Eye (tissue), 1 donor: ENCODE measurements at places on chromosomes 12 and 14.
A peak's percentile ranks its signal among the peaks of the same experiment; 100 is the strongest.

- no peak for DNase-seq
Measured at GRCh38 chr12:59194794-59195193, 274.5 kb upstream of the LRIG3 start.

DNA sequence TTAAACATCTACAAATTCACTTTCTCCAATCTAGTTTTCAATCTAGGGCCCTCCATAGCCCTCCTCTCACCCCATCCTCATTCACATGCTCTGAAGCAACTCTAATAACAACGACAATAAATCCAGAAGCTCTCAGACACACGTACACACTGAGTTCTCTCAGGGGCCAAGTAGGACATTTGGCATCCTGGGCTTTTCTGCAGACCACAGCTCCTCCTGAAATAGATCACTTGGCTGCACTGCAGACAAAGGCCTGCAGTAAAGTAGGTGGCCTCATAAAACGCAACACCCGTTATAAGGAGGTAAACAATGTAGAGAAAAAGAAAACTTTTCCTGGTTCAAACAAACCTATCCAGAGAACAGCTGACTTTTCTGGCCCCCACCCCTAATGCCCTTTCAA, 111.2 kb downstream of the TMTC1 start:
- DNase-seq: no peak

- DNase-seq: peak; percentile 71
Measured at GRCh38 chr12:75900226-75900625, 131.3 kb downstream of the PHLDA1 start.

DNA sequence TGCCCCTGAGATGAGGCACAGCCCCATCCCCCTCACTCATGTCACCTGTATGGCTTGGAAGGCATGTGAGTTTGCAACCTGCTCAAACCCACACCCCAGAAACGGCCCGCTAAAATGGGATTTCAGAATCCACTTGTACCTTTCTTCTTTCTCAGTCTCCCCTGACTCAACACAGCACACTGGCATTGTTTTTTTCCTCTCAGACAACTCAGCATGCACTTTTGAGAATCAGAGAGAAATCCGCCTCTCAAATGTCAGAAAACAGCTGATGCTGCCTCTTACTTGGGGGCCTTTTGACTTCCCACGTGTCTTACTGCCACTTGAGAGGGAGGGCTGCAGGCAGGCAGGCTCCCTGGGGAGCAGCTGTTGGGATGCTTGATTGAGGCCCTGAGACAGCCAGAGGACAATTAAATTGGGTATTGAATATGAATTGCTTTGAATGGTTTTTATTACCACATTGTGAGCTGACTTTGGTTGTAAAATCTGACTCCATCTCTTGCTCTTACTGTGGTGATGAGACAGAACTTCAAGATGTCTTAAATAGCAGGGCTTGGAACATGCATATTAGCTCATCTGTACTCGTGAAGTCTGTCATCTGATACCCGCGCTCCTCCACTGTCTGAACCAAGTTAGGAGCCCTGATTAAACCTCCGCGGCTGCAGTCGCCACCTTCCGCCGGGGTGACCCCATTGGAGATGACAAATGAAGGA, 96.6 kb downstream of the APAF1 start:
- DNase-seq: peak; percentile 47

GRCh38 chr12:132622437-132623071, 4.0 kb downstream of the P2RX2 start:
- DNase-seq: peak; percentile 44

DNA sequence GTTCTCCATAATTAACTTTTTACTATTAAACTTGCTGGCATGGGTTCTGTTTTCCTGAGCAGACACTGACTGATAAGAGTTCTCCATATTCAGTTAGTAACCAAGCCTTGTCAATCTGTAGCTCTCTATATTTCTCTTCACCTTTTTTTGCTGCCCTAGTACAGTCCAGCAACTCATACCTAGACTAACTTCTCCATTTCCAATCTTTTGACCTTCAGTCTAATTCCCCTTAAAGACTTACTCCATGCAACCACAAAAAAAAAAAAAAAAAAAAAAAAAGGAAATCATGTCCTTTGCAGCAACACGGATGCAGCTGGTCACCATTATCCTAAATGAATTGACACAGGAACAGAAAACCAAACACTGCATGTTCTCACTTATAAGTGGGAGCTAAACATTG, 125.7 kb upstream of the KRAS start:
- DNase-seq: no peak

DNA sequence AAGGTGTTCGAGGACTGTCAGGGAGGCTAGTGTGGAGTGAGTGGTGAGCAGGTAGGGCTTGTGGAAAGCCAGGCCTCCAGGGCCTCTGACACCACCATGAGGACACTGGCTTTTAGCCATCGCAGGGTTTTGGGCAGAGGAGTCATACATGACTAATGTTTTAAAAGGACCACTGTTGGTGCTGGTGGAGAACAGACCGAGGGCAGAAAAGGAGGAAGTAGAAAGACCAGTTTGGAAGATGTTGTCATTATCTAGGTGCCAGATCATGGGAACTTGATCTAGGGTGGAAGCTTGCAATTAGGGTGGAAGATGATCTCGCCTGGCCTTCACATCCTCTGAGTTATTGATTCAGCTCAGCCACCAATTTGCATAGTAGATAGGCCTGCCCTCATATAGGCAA, 144.2 kb downstream of the C12orf75 start:
- DNase-seq: no peak

DNA sequence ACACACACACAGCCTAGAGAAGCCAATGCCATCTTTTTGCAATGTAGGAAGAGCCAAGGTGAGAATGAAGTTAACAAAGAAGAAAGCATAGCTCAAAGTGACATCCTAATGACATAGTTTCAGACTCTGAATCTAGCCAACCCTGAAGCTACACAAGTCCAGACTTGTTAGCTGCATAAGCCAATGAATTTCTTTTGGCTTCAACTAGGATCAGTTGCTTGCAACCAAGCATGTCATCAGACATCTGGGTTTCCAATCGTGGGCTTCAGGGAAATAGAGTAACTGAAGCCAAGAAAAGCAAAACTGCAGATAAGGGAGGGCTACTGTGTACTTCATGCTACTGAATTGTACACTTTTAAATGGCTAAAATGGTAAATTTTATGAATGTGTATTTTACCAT, 4.4 kb upstream of the GPHN start:
- no peak for DNase-seq

DNA sequence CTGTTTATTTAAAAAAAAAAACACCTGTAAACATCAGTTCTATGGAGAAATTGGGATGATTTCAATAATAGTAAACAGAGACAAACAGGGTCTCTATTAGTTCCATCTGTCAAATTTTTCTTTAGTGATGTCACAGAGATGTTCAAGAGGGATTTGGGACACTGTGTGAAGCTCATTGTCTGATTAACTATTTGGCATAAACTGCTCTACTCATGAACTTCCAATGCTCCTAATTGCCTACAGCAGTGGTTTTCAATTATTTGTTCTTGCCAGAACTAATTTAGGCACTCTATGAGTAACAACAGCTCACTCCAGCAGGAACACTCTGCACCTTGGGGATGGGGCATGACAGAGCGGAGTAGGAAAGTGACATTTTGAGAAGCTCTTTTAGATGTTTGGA, 250.1 kb upstream of the PRKD1 start:
- DNase-seq: no peak

DNA sequence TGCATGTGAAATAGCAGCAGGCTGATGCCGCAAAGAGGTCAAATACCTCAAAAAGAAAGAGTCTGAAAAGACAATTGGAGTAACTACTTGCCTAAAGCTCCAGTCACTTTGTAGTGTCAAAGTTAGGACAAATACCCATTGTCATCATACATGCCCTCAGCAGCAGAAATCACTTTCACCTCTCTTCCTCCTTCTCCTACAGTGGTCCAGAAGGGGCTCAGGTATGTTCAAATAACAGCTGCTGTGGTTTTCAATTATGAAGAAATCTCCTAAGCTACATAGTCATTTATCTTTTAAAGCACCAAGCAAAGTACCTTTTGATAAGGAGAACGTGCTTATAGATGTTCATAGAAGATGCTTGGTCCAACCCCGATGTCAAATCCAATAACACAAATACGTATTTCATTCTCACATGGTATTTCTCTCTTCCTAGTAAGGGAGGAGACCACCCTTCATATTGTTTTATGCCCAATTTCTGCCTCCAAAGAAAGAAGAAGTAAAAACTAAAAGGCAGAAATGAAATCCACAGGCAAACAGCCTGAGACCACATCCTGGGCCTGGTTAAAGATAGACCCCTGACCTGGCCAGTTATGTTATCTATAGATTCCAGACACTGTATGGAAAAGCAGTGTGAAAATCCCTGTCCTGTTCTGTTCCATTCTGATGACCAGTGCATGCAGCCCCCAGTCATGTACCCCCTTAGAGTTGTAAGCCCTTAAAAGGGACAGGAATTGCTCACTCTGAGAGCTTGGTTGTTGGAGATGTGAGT, 23.7 kb downstream of the GYS2 start:
- no peak for DNase-seq

DNA sequence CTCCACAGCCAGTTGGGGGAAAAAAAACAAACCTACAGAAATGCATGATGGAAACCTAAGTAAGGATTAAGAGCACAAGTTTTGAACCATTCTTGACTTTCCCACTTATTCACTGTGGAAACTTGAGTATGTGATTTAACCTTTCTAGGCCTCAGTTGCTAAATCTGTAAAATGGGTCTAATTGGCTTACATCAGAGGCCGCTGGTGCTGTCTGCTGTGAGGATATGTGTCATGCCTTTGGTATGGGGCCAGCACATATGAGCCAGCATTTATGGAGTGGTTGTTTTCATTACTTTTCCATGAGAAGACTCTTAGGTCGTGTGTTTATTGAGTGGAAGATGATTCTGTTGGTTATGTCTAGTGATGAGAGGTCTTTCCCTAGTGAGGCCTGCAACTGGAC, 102.4 kb downstream of the ESR2 start:
- peak; percentile 4 for DNase-seq

- peak; percentile 33 for DNase-seq
Measured at GRCh38 chr12:267581-268482, 5.2 kb upstream of the SLC6A13 start.

DNA sequence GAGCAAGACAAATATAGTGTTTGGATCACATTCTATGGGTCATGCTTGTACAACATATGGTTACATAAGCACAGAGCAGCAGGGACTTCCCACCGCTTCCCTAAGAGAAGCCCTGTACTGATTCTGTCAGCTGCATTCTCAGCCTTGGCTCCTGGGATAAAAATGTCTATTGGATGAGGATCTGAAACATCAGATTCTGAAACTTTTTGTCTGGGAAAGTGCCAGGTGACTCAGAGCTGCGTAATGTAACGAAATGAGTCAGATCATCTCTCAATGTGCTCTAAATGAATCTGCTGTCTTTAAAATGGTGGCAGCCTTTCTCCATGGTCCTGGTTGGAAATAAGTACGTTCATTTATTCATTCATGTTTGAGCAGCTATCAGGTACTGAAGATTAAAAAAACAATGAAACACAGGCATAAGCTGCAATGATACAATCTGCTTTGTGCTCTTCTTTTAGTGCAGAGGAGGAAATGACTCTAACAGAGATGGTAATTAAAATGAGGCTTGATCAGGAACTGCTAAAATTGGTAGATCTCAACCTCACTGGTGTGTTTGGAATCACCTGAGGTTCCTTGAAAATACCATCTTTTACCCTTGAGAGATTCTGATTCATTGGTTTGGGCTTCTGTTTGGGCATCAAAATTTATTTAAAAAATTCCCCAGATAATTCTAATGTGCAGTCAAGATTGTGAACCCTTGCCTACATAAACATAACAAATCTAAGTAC, 99.1 kb upstream of the NAP1L1 start:
- DNase-seq: peak; percentile 35

DNA sequence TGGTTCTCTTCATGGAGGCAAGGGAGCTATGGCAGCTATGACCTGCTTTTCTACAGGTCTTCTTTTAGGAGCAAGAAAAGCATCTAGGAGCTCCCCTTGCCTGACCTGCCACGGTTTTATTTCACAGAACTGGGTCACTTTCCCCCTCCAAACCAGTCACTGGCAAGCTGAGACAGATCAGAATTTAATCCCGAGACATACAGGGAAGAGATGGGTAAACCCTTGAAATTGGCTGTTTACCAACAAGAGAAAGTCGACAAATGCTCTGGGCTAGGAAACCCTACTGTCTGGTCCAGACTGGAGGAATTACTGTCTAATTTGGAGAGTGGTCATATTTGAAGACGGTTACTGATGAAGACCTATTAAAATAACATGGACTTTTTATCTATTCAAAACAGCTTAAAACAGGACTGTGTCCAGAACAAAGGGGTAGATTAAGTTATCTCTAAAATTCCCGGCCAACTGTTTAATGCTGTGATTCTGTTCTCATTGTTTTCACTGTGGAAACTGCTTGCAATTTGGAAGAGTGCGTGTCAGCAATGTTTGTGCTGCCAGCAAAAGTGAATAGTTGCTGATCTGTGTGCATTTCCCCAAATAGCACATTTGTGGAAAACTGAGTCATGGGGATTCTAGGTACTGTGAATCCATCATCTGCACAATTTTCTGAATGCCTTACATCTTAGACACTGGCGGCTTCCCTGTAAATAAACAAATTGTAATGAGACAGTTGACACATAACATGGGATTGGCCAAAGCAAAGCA, 73.4 kb upstream of the EEA1 start:
- peak; percentile 43 for DNase-seq

DNA sequence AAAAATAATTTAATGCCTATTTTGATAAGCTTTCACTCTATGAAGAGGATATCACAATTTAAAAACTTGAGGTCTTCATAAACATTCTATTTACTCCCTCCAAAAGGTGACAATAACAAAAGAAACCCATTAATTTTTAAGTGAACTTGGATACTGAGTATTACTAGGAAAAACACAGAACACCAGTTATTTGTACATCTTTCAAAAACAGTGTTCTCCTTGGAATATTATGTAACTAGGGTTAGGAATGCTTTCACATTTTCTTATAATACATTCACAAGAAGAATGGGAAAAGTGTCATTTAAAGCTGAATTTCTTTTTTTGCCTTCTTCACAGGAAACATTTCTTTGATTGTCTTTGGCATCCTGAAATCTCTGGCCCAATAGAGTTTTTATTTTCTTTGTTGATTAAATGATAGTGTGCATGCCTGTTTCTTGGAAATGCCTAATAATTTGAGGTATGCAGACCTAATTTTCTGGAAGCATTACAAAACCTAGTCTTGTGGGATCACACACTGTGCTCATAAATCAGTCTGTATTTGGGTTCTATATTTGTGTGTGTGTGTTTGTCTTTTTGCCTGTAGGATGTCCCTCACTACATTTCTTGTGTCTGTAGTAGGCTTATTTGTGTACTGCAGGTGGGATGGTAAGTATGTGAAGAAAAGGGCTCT, 76.5 kb downstream of the WNK1 start:
- DNase-seq: no peak

DNA sequence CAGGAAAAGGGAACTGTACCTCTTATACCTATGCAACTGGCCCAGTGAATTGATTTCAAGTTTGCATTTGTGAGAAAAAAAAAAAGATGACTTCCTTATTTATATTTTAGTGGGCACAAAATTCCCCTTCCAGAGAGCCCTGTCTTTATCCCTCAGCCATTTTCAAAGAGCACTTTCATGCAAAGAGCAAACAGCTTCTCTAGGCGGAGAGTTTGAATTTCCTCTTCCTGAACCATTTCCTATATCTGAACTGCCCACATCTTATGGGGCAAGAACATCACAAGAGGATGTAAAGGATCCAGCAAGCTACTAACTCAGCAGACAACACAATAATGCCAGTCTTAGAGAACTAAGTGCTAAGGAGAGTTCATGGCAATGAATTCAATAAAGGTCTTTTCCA, 22.3 kb upstream of the PLXNC1 start:
- DNase-seq: no peak
